ENCODE measurements at places on chromosomes 1 and 21.

- DNase-seq = no peak
Observed at GRCh38 chr1:219099307-219099706, 74.4 kb upstream of the LYPLAL1 start.

DNA sequence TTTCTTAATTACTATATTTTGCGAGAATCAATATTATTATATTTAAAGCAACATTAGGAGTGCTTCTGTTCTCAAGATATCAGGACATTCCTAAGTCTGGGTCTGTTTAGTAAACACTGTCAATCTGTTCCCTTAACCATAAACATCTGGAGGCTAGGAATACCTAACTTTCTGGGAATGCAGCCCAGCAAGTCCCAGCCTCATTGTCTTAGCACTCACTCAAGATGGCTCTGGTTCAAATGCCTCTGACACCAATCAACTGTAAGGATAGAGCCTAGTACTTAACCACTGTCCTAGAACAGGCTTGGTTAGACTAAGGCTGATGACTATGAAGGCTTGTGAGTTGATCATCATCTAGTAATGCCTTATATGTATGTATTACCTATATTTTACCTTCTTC lies 61.5 kb downstream of the TNN start:
- no peak for DNase-seq

- peak; percentile 61 for DNase-seq
Observed at GRCh38 chr1:2967329-2967725, 53.9 kb upstream of the ACTRT2 start.

DNA sequence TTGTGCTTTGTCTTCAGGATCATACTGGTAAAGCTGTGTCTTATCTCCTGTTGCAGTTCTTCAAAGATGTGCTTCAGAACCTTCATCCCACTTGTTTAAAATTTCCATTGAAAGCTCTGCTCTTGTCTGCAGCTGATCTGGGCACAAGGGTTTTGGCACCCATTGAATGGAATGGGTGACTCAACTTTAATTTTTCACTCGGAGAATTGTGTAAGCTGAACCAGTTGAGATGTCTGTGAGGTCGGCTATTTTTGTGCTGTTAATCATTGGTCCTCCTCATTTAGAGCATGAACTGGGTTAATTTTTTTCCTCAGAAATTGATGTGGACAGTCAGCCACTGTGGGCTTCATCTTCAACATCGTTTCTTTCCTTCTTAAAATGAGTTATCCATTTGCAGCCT lies 252.1 kb downstream of the TM2D1 start:
- DNase-seq = no peak

GRCh38 chr1:243831463-243831862 lies 18.6 kb downstream of the AKT3 start:
- no peak for DNase-seq

DNA sequence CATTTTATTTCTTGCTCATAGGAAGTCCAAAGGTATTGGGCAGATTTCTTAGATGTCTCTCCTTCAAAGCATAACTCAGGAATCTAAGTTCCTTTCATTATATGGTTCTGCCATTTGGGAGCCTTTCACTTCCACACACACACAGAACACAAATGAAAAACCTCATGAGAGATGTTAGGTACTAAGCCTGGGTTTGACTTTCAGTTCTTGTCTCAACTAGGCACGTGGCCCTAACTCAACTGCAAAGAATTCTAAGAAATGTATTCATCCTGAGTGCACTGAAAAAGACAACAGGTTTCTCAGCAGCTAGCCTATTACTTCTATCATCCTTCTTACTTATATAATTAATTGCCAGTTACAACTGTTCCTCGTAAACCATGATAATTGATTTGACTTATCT lies 190.0 kb upstream of the SAMSN1 start:
- DNase-seq = no peak

- DNase-seq = no peak
Observed at GRCh38 chr1:194076646-194077045, 890.2 kb upstream of the B3GALT2 start.

DNA sequence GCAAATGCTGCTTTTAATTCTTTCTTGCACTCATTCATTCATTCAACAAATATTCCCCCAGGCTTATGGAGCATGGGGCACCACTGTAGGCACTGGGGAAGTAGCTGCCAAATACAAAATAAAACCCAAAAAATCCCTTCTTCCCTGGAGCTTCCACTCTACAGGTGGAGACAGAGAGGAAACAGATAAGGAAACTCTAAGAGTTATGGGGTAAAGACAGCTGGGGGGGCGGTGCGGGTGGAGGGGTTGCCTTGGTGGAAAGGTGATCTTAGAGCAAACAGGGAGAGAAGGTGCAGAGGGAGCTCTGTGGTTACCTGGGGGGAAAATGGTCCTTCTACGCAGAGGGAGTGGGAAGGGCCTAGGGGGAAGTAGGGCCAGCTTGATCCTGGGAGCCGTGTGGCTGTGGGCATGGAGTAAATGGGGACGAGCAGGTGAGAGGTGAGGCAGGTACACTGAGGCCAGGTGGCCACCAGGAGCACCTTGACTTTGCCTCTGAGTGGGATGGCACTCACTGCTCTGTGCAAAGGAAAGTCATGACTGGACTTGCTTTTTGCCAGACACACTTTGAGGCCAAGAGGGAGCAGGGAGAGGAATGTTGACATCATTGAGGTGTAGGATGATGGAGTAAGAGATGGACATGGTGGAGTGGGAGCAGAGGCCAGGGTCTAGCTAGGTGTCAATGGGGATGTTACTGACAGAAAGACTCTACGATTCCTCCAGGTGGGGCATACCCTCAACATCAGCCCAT lies 152.0 kb downstream of the ETS2 start:
- DNase-seq = no peak

DNA sequence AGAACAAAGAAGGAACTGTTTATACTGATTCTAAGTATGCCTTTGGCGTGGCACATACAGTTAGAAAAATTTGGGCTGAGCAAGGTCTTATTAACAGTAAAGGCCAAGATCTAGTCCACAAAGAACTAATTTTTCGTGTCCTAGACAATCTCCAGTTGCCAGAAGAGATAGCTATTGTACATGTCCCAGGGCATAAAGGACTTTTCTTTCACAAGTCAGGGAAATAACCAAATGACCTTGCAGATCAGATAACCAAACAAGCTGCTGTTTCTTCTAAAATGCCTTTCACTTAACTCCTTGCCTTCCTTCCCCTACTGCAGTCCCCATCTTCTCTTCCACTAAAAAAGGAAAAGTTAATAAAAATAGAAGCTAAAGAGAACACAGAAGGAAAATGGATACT lies 4.0 kb downstream of the TEX50 start:
- no peak for DNase-seq

DNA sequence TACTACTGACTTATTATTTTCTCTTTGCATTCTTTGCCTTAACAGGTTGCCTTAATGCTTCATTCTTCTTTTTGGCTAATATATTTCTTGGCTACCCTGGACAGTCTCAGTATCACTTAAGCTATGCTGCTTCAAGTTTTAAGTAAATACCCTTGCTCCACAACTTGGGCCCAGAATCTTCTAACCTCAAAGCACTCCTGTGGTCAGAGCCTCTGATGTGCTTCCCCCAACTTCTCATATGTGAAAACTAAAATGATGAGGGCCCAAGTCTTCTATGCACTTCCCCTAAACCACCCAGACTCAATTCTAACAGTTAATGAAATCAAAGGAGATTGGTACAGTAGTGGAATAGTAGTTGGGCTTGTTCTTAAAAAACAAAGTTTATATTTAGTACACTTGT lies 314.1 kb downstream of the PLPP3 start:
- DNase-seq = no peak

GRCh38 chr1:212981025-212981495 lies 30.7 kb downstream of the VASH2 start:
- DNase-seq = no peak

DNA sequence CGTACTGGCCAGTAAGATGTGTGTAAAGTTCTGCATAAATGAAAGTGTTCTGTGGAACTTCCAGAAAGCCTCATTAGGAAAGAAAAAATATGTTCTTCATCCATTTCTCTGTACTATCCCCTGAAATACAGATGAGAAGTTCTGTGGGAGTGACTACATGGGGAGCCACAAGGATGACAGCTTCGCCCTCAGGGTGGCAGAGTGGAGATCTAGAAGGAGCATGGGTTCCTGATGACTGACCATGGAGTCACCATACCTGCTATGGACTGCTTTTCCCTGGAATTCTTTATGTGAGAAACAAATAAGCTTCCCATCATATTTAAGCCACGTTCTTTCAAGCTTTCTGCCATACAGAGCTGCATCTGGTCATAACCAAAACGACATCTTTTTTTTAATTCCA lies 113.9 kb upstream of the RGS1 start:
- DNase-seq = no peak

DNA sequence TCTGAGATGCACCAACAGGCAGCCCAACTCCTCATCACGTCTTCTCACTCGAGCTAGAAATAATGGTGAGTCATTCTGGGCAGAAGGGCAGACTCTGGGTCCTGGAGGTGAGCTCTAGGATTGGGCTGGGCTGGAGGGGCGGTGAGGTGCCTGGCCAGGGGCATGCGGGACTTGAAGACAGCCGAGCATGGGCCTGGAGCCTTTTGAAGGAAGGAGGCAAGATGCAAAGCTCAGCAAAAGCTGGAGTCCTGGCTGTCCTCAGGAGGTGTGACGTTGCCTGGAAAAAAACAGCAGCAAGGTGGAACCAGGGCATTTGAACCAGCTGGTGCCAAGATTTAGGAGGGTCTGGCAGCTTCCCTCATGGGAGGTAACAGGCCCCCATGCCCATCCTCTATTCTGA lies 712 bp downstream of the KCNA2 start:
- DNase-seq = no peak

DNA sequence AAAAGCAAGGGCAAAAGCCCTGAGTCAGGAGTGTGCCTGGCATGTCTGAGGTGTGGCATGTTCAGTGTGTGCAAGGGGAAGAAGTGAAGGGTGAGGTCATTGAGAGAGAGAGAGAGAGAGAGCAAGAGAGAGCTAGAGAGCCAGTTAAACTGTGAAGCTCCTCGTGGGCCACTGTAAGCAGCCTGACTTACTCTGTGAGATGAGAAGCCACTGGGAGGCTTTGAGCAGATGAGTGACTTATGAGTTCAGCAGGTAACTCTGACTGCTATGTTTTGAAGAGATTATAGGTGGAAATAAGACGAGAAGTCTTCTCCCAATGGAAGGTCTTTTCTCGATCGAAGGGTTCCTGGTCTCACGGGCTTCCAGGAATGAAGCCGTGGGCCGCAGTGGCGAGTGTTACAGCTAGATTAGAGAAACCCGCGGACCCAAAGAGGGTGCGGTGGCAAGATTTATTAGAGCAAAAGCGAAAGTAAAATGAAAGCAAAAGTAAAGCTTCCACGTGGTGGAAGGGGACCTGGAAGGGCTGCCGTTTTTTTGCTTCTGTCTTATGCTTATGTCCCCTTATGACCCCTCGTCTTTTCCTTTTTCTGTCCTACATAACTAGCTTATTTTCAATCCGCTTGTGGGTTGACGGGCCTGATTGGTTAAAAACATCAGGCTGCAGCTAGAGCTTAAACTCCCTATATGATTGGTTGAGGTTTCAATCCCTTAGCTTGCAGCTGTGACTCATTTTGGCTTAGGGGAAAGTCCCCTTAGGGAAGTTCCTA lies 323.1 kb upstream of the FAM78B start:
- DNase-seq = no peak

- no peak for DNase-seq
Observed at GRCh38 chr21:31198575-31198974, 145.5 kb downstream of the TIAM1 start.

DNA sequence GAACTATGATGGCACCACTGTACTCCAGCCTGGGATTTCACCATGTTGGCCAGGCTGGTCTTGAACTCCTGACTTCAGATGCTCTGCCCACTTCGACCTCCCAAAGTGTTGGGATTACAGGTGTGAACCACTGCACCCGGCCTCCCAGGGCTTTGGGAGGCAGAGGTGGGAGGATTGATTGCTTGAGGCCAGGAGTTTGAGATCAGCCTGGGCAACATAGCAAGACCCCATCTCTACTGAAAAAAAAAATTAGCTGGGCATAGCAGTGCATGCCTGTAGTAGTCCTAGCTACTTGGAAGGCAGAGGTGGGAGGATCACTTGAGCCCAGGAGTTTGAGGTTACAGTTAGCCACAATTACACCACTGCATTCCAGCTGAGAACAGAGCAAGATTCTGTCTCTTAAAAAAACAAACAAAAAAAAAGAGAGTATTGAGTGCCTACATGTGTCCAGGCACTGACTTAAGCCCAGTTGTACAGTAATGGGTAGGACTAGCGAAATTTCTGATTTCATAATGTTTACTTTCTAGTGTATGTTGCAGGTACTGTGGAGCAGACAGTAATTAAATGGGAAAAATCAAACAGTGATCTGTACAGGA lies 4.2 kb downstream of the MANEAL start:
- DNase-seq = no peak

DNA sequence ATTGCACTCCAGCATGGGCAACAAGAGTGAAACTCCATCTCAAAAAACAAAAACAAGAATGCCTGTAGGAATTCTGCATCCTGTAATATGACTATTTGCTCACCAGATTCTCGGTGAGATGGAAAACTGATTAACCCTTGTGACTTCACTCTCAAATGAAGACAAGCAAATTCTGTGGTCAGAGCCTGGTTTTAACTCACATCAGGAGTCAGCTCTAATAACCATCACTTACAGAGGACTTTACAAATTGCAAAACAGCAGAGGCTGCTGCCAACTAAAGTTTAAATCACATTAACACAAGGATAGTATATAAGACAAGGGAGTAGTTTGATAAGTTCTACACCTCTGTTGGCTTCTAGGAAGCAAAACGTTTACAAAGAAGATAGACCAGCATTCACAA lies 35.7 kb upstream of the FAM163A start:
- DNase-seq = no peak

- no peak for DNase-seq
Observed at GRCh38 chr21:46041183-46041582, 56.7 kb upstream of the COL6A2 start.

DNA sequence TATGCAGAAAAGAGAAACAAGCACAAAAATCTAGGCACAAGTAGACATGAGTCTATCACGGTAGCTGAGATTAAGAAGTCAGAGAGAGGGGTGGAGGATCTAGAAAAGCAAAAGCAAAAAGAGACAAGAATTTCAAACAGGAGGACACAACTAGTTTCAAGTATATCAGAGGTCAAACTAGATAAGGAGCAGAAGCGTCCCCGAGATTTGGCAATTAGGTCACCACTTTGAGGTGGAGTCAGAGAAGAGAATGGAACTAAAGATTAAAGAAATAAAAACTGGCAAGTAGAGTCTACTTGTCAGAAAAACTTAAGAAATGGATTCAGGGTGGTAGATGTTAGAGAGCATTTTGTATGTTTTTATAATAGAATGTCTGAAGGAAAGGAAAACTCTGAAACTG lies 2.3 kb downstream of the SF3B4 start:
- DNase-seq = no peak

- DNase-seq = no peak
Observed at GRCh38 chr21:42236014-42236413, 17.1 kb downstream of the ABCG1 start.
